ENCODE measurements at places on chromosomes 2 and 18.

DNA sequence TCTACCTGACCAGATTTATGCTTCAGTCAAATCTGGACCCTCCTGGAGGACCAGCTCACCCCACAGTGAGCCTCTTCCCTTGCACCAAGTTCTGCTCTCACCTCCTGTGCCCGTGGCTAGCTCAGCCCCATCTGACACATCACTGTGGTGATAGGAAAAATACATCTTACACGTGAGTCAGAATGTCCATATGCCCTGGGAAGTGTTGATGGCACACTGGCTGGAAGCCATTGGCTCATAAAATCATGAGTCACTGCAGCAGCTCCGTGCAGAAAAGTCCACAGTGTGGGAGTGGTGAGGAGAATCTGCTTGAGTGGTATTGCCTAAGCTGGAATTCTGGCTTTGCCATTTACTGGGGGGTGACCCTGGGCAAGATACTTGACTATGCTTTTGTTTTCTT lies 42.6 kb upstream of the RAPGEF4 start:
- peak; percentile 99 for DNase-seq

GRCh38 chr2:127305990-127306585 lies 12.1 kb upstream of the ERCC3 start:
- DNase-seq, result no peak

DNA sequence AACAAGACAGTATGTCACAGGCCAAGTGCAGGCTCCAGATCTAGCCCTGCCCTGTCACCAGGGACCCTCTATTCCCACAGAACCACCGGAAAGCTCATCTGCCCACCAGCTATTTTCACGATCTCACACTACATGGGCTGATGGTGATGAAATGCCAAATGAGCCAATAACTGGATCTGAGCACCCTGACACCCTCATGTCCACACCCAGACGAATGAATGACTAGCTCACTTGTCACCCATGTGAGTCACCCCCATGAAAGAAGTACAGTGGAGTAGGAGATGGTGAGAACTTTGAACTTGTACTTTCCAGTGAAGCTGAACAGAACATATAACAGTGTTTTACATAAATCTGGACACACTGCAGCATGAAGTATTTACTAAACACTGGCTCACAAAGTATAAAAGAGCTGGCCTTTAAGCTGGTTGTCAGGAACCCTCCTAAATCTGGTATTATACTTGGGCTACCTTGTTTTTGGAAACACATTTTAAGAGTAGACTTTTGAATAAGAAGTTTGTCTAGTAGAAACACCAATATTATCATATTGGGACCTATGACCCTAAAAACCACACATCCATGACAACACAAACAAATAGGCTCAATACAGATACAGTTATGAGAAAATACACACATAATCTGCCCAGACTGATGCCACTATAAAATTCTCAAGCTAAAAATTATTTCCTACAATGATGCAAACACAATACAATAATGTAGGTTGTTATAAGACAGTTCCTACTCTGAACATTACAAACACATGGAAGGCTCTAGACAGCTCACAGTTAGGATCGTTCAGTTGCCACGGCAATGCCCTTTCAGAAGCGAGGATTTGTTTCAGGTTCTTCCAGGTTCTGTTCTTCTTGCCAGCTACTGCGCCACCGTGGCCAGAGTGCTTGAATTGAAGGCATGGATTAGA lies 19.0 kb downstream of the INO80C start:
- peak; percentile 100 for DNase-seq

- peak; percentile 38 for DNase-seq
Observed at GRCh38 chr2:41869542-41870264, 178.1 kb upstream of the PKDCC start.

DNA sequence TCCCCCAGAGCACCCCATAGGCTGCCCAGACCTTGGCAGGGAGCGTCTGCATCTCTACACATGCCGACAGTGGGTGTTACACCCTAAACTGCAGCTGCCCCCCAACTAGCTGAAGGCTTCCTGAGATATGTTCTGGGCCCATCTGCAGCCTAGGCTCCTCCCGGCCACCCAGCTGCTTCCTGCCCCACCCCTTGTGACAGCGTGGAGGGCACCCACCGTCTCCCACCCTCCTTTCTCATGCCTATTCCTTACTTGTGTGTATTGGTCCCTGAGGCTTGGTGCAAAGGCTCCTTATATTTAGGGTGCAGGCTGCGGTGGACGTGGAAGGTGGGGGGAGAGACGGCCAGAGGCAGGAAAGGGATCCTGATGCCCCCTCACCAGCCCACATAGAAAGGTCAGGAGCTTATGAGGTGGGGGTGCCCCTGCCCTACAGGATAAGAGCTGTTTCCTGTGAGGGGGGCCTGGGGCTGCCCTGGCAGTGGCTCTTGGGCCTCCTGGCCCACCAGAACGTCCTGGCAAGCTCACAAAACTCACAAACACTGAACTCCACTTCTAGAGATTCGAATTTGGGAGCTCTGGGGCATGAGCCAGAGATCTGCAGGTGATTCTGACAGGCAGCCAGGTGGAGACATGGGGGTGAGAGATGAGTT lies 7.3 kb upstream of the PROM2 start:
- no peak for DNase-seq

DNA sequence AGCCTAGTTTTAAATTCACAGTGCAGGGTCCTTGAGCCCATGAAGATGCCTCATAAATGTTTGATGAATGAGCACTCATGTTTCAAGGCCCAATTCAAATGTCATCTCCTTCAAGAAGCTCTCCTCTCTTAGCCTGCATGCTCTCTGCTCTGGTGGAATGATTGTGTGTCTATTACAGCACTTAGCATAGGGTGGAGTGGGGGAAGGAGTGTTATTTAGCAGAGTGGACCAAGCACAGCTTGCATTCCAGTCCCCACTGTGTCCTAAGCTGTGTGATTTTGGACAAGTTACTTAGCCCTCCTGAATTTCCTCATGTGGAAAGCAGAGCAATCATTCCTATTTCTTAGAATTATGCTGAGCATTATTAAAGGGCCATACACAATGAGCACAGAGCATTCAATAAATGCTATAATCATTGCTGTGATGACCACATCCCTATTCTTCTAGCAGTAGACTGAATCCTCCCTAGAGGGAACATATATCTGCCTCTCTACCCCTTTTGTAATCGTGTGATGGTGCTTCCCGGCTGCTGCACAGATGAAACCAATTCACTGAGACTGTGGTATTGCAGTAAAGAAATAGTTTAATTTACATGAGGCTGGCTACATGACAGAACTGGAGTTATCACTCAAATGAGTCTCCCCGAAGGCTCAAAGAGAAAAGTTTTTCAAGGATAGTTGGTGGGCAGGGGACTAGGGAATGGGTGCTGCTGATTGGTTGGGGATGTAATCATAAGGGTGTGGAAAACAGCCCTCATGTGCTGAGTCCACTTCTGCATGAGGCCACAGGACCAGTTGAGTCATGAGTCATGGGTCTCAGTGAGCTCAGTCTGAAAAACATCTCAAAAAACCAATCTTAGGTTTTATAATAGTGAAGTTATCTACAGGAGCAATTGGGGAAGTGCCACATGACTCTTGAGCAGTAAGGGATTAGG lies 173.4 kb upstream of the NDUFV2 start:
- DNase-seq, result no peak

DNA sequence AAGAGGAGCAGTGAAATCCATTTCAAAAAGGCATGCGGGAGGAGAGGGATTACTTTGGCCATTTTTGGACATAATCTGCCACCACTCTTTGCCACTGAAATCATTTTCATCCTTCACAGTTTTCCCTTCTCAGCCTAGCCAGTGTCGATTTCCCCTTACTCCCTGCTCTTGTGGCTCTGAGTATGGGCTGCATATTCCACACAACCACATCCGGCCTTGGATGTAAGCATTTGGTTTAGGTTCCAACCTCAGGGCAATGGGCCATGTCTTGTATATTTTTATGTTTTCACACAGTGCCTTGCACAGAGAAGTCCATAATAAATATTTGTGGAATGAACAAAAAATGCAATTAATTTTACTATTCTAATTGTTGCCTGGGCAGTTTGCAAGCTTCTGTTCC lies 7.7 kb upstream of the SERPINE2 start:
- no peak for DNase-seq

GRCh38 chr2:70440621-70441020 lies 113.0 kb downstream of the TGFA start:
- DNase-seq, result no peak

DNA sequence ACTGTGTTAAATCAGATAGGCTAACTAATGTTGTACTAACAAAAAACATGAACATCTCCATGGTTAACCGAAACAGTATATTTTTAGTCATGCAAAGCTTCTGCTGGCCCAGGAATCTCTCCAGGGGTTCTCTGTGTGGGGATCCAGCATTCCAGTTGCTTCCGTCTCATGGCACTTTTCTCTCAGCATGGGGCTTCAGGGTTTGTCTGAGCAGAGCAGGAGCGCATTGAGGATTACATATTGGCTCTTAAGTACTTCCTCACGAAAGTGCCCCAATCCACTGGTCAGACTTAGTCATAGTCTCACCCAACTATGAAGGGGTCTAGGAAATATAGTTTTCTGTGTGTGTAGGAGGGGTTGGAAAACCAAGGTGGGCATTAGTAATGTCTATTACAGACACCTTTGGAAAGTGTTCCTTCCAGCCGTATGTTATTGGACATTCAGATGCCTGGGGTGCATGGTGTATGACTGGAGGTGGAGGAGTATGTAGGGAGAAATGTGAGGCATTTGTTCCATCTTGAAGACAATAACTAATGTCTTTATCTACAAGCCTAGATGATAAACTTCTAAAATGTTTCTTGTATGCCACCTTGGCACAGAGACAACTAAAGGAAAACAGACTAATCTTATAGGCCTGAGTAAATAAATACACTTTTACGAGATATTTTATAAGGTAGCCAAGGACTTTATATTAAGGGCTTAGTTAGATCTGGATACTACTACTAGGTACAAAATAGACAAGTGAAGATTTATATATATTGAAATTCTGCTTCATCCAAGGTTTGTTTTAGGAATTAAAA lies 123.8 kb upstream of the ZEB2 start:
- no peak for DNase-seq

DNA sequence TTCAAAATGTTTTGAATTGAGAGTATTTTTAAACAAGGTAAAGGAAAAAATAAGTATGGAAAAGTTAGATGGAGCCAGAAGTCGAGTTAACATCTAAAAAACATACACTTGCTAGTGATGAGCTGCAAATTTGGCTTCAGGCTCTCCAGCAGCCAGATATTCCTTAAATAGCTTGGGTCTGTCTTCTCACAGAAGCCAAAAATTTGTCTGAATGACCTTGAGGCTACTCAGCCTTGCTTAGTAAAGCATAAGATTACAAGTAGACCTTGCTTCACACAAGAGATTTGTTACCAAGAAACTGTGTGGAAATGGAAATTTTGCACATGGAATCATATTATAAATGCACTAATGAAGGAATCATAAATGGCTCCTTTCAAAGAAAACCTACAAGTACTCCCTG lies 40.8 kb upstream of the GRB14 start:
- DNase-seq, result no peak

- no peak for DNase-seq
Observed at GRCh38 chr2:8271461-8271860, 410.4 kb upstream of the ID2 start.

DNA sequence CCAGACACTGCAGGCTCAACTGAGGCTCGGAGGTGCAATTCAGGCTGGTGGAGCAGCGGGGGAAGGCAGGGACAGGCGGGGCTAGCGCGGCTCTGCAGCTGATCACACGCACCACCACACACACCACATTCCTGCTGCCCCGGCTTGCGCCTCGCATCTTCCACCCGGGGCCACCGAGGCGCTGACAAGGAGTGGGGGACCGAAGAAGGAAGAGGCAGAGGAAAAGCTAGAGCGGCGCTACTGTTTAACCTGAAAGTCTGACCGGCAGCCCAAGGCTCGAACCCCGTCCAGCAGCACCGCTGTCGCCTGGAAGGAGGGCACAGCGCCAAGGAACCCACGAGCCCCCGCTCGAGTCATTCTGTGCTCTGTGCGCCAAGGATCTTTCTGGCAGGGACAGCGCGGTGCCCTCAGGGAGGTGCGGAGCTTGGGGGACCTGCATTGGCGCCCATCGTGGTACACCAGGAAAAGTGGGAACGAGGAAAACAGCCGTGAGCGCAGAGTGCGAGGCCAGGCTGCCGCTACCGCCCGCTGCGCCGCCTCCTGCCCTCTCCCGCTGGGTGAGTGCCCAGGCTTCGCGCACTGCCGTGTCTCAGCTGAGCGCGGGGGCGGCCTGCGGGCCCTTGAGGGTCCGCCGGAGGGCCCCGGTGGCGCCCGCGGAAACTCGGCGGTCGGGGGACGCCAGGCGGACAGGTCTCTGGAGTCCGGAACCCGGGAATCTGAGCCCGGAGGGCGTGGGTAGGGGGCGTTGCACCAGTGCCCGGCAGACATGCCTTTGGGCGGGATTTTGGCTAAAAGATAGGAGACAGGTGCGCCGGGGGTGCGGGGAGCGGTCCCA lies 860 bp upstream of the KCNJ3 start:
- DNase-seq, result no peak

DNA sequence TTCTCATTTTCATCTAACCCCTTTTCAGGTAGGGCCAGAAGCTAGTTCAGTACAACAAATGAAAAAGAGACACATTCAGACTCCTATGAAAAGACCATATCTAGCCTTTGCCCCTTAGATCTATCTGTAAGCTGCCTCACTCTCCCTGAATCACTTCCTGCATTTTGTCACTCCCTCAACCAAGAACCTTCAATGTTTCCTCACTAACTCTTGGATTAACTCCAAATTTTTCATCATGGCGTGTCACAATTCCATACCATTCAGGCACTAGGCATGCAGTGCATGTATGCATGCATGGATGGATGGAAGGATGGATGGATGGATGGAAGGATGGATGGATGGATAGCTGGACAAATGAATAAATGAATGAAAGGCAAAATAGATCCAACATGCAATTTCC lies 356.9 kb downstream of the TNS1 start:
- peak; percentile 93 for DNase-seq

- DNase-seq, result no peak
Observed at GRCh38 chr2:64166212-64166611, 22.0 kb upstream of the PELI1 start.

- DNase-seq, result peak; percentile 51
Observed at GRCh38 chr18:2776601-2777000, 70.2 kb upstream of the EMILIN2 start.

DNA sequence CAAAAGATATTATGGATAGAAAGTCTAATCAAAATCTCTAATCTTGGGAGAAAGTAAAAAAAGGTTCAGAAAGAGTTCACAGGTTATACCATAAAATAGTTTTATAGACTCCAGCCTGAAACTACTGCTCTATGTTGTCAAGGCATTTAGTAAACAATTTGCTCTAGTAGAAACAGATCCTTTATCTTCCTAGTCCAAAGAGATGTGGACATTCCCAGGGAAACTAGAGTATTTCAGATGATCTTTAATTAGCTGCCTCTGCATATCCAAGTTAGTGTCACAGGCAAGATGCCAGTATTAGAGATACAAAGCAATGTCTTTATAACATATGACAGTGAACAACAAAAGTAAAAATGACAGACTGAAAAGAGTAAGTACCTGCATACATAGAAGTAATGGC lies 708.6 kb downstream of the CCDC85A start:
- no peak for DNase-seq

GRCh38 chr2:137900421-137901141 lies 63.7 kb upstream of the HNMT start:
- DNase-seq, result no peak

DNA sequence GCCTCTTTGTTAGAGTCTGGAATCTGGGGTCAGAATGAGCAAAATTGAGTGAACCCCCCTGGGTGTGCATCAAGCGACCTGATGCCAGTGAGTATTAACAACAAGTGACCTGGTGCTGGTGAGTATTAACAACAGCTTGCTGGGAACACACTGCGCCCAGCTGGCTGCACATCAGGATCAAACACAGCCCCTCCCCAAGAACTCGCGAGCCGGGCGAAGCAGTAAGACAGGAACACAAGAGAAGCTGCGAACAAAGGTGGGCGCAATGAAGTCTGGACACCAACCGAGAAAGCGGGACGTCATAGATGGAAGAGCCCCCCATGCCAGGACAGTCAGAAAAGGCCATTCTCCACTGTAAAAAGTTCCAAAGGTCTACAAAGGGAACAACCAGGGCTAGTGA lies 34.3 kb downstream of the CRACDL start:
- DNase-seq, result no peak

Measured in bronchial epithelial cell (primary cell).